ENCODE measurements at places on chromosomes 6 and 20.

DNA sequence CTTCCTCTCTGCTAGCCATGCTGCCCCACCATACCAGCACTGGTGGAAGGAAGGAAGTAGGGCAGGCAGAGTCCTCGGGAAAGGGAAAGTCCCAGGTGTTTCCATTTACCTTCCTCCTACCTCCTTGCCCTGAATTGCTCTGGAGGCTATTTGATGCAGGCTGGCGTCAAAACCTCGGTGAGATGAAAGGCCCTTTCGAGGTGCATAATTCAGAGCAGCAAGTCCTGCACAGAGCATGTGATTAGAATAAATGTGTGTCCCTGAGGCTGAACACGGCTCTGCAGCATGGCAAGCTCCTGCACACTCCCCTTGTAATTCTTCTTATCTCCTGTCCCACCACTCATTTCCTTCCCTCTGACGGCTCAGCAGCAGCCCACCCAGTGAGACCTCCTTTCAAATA lies 98.7 kb upstream of the LRFN2 start:
- DNase-seq: no peak

- no peak for DNase-seq
Measured at GRCh38 chr20:57688864-57689263, 21.0 kb downstream of the PMEPA1 start.

DNA sequence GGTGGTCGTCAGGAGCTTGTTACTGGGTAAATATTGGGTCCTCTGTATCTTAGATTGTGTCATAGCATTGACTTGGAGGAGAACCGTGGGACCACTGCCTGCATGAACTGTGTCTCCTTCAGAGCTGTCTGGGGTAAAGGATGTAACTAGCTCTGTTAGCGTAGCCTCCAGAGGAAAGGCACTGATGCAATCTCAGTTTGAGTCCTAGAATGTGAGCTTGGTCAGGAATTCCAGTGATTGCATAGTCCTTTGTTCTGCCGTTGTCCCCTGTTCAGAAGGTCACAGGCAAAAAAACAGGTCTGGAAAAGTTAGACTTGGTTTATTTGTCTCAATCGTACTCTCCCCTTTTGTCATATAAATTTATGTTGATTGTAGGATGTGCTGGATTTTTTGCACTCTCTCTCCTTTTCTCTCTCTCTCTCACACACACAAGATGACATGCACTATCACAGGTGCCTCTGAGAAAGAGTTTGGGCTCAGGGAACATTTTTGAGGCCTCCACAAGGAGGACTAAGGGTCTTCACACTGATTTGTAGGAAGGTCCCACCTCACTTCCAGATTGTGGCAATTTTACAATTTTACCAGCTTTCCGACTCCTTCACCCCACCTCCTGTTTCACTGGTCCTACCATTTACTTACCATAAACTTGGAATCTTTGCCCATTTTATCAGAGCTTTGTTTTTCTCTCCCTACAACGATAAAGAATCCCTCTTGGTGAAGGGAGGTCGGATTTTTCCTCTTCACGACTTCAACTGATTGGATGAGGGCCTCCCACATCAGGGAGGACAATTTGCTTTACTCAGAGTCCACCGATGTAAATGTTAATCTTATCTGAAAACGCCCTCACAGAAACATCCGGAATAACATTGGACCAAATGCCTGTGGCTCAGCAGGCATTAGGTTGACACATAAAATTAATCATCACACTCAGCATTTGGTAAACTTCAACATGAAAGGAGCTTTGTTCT lies 7.0 kb upstream of the DACT2 start:
- DNase-seq: no peak

DNA sequence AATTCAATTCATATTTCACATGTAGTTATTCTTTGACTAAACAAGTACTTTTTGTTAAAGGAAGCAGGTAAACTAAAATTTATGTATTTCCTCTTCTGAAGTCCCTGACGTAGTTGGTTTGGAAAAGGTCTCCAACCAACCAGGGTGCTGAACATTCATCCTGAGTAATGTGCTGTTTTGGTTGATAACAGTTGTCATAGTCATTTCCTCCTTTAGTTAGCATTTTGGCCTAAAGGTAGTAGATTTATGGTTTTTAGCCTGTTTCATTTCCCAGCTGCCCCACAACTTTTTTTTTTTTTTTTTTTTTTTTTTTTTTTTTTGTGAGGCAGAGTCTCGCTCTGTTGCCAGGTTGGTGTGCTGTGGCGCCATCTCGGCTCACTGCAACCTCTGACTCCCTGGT lies 382.8 kb upstream of the FLRT3 start:
- DNase-seq: no peak

- DNase-seq: no peak
Measured at GRCh38 chr20:49594143-49594930, 26.4 kb upstream of the PTGIS start.

- no peak for DNase-seq
Measured at GRCh38 chr6:40419377-40419776, 167.8 kb downstream of the LRFN2 start.

DNA sequence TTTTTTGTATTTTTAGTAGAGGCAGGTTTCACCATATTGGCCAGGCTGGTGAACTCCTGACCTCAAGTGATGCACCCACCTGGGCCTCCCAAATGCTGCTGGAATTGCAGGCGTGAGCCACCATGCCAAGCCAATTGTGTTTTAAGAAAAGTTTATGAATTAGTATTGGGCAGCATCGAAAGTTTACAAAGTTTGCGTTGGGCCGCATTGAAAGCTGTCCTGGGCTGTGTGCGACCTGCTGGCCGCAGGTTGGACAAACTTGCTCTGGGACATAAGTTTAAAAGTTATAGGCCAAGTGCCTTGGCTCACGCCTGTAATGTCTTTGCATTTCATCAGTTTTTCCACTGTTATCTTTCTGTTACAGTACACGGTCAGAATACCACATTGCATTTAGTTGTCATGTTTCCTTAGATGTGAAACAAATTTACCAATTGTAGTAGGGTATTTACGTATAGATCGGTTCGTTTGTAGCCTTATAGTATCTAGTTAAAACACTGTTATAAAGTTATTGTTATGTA lies 39.5 kb downstream of the ASXL1 start:
- DNase-seq: no peak

DNA sequence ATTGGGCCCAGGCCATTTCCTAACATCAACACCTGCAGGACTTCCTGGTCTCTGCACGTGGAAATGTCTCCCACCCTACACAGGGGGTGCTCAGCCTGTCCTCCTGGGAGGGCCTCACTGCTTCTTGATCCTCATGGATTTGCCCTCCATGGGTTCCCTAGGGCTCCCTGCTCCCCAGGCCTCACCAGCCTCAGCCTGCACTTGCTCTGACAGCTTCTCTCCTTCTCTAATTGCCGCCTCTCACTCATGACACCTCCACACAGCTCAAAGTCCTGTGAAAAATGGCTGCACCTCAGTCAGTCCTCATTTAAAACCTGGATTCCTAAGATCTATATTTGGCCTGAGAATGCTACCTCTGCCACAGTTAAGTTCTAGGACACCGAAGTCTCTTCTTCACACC lies 130.6 kb downstream of the PXDC1 start:
- no peak for DNase-seq

GRCh38 chr6:92050216-92050615 lies 1369.1 kb downstream of the EPHA7 start:
- DNase-seq: no peak

All from stimulated activated CD8-positive, alpha-beta memory T cell treated with anti-CD3 and anti-CD28 coated beads, Interleukin-7, amount 100 ng/mL, for 1 hour (primary cell).